ENCODE measurements at places on chromosomes 4 and X.

- DNase-seq = no peak
These were observed 41.2 kb downstream of the SH3RF1 start for GRCh38 chr4:169229571-169230028.

DNA sequence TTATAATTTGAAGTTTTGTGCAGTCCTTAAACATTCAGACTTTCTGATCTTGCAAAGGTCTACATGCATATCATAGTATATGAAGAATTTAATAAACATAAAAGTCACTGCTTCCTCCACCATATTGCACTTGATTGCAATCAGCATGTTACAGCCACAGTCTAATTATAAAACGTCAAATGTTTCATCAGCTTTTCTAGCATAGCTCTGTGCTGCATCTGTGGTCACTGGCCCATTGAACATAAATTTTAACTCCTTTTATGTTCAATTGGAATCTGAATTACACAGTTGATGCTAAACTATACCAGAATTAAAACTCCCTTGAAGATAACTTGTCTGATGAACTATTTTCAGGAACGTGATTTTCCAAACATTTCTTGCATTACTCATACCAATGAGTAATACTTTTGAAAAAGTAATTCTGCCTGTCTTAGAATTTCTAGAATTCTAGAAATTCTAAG lies 329.1 kb downstream of the GALNTL6 start:
- DNase-seq = no peak

DNA sequence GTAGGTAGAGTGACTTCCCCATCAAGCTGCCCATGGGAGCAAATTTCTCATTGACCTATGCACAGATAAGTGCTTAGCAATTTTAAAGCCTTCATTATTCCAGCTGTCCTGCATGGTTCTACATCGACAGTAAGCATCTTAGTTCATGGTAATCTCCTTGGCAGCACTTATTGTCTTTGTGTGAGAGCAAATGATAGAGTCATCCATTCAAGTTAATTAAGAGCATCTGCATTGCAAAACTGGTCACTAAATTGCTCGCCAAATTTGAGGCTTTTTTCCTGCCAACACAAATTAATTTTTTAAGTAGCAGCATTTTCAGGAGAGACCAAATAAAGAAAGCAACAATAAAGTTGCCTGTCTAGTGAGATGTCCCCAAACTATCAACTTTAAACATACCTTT lies 76.7 kb downstream of the SH3BGRL start:
- DNase-seq = no peak

- DNase-seq = no peak
These were observed 74.3 kb upstream of the GUCY1A1 start for GRCh38 chr4:155592179-155592937.

DNA sequence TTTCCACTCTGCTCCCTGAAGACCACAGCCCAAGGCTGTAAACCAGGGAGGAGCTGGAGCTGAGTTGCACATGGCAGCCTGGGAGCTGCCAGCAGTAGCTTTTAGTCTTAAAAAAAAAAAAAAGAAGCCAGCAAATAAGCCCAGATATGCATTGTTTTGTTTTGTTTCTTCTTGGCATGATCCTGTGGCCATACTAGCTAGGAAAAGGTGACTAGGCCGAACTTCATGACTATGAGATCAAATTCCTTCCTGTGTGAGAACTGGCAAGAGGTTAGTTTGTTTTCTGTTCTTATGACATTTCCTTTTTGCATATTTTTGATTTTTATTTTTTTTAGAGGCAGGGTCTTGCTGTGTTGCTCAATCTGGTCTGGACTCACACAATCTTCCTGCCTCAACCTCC lies 323.3 kb downstream of the DCTD start:
- DNase-seq = no peak

- no peak for DNase-seq
These were observed 149.2 kb upstream of the ANKRD50 start for GRCh38 chr4:124861761-124862160.

GRCh38 chrX:100410901-100411801 lies 1.1 kb upstream of the PCDH19 start:
- DNase-seq = no peak

- no peak for DNase-seq
These were observed 21.8 kb downstream of the C4orf33 start for GRCh38 chr4:129117705-129118104.

DNA sequence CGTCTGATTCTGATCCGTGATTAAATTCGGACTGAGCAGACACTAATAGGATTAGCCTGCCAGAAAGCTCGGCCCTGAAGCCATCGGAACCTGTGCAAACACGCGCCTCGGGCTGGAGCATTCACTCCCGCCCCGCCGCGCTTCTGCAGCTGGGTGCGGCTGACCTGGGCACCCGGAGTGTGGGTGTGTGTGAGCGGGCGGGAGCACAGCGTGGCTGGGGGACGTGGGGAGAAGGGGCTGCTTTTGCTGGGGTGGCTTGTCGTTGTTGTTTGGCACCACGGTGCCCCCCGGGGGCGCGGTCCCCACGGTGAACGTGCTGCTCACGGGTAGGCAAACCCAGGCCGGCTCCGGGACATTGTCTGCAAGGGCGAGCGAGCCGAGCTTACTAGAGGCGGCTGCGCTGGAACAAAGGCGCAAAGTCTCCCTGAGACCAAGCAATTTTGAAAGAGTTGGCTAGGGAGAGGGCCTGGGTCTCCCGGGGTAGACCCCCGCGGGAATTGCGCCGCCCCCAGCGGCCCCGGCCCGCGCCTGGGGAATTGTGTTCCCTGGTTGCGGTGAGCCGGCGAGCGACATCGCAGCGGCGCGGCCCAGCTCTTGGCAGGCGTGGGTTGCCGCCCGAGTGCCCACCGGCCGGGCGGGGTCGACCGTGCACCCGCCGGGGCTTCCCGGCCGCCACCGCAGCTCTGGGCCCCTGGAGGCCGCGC lies 1.4 kb downstream of the MAMLD1 start:
- DNase-seq = peak; percentile 35

DNA sequence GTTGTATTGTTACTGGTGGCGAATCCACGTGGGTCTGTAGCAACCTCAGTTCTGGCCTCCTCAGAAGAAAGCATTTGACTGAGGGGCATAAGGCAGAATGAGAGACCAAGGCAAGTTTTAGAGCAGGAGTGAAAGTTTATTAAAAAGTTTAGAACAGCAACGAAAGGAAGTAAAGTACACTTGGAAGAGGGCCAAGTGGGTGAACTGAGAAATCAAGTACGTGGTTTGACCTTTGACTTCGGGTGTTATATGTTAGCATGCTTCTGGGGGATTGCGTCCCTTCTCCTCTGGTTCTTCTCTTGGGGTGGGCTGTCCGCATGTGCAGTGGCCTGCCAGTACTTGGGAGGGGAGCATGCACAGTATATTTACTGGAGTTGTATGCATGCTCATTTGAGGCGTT lies 232.7 kb upstream of the GATB start:
- no peak for DNase-seq

DNA sequence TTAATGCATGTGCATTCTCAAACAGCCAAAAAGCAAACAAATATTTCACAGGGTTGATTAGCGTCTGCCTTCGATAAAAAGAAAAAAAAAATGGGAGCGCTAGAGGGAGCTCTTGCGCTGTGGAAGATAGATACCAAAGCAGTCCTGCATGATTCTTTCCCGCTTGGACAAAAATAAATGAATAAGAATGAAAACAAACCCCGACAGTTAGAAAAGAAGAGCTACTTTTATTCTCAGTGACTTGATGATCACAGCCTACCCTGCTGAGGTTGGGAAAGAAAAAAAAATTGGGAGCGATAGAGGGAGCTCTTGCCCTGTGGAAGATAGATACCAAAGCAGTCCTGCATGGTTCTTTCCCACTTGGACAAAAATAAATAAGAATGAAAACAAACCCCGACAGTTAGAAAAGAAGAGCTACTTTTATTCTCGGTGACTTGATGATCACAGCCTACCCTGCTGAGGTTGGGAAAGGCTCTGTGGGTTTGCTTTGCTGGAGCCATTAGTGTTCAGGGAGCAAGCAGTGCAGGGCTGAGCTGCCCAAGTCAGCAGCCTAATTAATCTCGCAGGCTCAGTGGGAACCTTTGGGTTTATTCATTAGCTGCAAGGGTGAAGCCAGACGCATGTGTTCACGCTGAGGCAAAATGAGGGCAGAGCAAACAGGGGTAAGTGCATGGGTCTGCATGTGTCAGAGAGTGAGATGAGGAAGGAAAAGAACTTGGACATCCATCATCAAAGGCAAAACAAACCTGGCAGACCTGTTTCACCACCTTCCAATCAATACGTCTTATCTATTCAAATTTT lies 249.3 kb upstream of the PRKX start:
- DNase-seq = no peak

DNA sequence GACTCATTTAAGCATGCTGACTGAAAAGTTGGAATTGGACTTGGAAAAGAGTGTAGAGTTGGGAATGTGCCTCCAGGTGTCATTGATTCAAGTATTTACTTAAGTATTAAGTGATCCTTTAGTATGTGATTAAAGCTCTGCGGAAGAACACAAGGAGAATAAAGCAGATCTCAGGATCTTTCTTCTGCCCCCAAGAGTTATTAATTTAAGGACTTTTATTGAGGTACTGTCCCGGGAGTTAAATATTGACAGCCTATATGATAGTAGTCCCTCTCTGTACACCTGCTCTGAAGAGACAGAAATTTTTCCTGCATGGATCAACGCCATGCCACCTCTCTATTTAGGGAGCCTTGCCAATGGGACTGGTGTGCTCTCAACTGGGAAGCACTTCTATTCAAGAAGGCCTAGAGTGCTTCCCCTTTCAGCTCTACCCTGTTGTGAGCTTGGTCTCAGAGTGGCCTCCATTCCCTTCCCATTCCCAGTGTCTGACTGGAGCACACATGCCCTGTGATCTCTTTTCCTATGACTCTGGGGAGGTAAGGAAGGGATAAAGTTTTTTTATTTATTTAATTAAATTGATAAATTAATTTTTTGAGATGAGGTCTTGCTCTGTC lies 75.9 kb downstream of the SHISA3 start:
- DNase-seq = no peak

DNA sequence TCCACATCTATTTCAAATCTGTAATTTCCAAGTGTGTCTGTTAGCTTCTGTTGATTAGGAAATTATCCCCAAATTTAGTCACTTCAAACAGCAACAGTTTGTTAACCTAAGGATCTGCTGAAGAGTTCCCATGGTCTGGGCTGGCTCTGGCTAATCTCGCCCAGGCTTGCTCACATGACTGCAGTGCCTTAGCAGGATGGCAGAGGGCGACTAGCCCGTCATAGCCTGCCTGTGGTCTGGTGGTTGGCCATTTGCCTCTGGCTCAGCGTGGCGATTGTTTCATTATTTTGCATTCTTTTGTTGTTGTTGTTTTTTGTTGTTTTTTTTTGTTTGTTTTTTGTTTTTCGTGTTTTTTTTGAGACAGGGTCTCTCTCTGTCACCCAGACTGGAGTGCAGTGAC lies 264.0 kb downstream of the TRIML1 start:
- DNase-seq = no peak

DNA sequence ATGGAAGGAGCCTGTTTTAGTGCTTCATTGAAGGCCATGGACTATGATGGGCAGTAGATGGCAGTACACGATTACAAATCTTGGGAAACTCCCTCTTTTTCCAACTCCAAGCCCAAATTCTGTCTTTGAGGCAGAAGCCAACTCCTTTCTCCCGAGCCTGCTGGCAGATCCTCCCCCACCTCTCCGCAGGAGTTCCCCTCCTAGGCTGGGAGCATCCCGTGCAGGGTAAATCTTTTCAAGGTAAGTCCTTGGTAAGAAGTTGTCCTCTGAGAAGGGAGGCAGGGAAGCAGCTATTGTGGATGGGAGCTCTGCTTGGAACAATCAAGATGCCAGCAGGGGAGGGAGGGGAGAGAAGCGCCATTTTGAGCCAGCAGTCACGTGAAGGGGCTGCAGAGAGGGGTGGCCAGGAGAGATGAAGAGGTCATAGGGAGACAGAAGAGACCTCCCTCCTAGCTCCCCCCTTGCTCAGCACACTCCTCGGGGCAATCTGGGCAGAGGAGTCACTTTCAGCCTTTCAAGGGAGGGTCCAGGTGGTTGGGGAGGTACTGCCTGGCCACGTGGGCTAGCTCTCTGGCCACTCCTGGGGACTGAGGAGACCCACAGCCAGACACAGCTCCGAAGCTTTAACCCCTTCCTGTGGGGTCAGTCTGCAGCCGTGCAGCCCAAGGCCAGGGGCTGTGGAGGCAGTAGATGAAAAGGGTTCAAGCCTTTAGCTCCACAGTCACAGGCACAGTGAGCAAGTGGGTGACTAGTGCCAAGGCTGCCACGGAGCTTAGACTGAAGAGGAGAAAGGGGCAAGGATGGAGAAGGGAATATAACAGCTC lies 9.6 kb downstream of the CC2D2A start:
- no peak for DNase-seq

DNA sequence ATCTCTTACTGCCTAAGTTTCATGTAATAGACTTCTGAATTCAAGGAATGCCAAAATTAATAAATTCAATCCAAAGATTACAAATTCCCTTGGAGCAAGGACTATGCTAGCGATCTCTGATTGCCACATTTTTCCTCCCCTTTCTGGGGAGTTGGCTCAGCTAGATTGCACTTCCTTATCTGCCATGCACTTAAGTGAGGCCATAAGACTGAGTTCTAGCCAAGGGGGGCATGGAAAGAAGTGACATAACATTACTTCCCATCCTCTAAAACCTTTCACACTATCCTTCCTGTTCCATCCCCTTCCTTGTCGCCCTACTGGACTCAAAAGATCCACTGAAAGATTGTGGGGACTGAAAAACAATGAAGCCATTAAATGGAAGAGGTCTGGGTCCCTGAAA lies 53.8 kb upstream of the TXK start:
- DNase-seq = no peak

- no peak for DNase-seq
These were observed 42.1 kb downstream of the NEIL3 start for GRCh38 chr4:177351622-177352244.

- no peak for DNase-seq
These were observed 45.5 kb downstream of the MTHFD2L start for GRCh38 chr4:74203467-74203866.

GRCh38 chrX:97605271-97605670 lies 721.6 kb downstream of the RPA4 start:
- DNase-seq = no peak

DNA sequence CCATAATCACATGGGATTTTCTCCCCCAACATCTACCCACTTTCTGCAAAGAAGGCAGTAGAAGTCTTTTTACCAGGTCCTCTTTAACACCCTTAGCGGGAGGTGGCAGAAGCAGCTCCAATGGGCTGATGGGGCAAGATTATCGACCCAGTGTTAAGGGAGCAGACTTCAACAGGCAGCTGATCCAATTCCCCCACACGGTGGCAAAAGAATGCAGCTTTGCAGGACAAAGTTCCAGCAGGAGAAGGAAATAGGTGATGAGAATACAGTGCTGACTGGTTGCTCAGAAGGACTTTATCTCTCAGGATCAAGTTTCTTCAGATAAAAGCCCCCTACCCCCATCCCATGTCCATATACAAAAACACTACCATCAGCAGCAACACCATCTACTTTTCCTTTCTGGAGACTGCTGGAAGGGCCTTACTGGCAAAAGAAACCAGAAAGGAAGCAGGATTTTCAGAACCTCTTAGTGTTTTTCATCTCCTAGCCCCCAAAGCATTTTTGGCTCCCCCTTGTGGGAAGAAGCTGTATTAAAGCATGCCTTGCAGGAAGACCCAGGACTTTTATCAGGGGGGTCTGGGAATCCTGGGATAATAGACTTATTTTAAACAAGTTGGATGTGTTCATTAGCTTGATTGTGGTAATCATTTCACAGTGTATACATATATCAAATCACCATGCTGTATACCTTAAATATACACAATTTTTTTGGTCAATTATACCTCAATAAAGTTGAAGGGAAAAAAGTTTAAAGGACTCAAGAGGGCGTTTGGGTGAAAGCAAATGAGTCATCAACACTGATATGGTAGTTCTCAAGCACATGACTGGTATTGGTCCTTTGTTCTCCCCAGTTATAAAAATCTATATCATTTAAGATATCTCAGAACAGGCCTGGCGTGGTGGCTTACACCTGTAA lies 146.4 kb downstream of the GPC3 start:
- DNase-seq = peak; percentile 28

Measured in activated CD4-positive, alpha-beta T cell treated with anti-CD3 and anti-CD28 coated beads for 48 hours (primary cell).